ENCODE measurements at places on chromosomes 3 and 15.

DNA sequence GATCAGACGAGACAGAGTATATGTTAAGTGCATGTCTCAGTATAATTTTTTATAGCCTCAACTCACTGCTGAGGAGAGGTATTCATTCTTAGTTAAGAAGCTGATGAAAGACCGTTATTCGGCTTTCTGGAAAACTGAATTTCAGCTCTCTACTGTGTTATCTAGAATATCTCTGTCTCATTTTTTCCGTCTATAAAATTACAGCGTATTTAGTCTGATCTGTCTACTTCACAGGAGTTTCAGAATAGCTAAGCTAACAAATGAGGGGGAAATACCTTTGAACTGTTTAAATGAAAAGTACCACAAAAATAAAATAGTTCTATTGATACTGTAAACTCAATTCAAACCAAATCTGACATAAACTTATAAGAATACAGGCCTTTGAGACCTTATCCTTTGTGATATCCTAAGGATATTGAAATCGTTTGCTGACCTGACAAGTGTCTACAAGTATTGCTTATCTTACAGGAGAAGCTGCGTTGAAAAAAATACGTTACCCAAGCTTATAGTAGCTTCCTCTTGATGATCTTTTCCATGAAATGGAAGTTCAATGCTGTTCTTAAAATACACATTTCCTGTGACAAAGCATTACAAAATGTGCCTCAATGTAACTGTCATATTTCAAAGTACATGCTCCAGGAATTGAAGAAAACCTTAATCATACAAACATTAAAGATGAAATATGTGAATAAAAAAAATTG, 104.6 kb downstream of the IL1RAP start:
- DNase-seq = peak; percentile 7

- no peak for DNase-seq
These were observed 53.1 kb downstream of the SPSB4 start for GRCh38 chr3:141104151-141104821.

DNA sequence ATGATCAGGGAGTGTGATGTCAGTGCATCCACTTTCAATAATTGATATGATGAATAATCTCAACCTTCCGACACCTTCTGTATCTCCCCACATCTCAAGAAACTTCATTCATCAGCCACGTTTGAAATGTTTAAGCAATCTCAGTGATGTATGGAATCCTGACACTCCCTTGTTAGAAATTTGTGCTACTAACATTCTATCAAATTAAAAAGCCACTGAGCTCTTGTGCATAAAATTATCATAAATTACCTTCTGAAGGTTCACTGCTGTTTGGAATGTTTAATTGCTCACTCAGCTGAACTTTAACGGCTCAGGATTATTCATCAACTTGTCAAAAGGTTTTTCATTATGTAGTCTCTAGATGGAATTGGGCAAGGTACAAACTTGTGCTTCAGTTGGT, 108.4 kb upstream of the DPH6 start:
- no peak for DNase-seq

GRCh38 chr3:55863028-55863427, 375.9 kb upstream of the WNT5A start:
- DNase-seq = no peak

- no peak for DNase-seq
These were observed 9.3 kb downstream of the ZPLD1 start for GRCh38 chr3:102444101-102444500.

GRCh38 chr3:4823986-4824925, 155.0 kb upstream of the BHLHE40 start:
- DNase-seq = no peak

DNA sequence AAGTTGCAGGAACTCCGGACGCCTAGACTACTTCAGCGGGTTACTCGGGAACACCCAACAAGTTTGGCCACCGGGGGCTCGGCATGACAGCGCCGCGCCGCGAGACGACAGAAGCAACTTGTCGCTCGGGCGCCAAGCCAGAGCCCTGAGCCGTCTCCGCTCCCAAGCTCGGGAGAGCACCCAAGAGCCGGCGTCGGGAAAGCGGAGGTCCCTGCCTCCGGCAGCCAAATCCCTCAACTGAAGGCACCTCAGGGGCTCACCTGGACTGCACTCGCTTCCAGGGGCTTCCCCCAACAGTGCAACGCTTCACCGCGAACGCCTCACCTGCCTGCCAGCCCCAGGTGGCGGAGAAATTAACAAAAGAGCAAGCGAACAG, 640 bp downstream of the MB21D2 start:
- peak; percentile 30 for DNase-seq

DNA sequence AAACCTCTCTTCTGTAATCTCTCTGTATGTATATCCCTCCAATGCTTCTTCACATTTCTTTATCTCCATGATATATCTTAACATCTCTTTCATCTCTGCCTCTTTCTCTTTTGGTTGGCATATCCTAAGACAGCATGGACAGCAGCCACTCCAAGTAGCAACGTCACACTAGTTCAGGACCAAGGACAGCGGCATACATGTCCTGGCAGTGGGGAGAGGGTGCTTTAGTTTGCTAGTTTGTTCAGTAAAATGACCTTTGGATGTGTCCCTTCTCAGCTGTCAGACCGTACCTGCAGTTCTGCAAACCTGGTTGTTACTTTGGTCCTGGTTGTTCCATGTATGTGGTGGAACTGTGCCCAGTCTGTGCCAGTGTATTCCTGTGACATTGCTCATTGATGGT, 225.6 kb upstream of the ROPN1 start:
- no peak for DNase-seq

GRCh38 chr3:149510480-149510879, 36.0 kb downstream of the TM4SF4 start:
- no peak for DNase-seq

- DNase-seq = no peak
These were observed 7.7 kb downstream of the STRA6 start for GRCh38 chr15:74194572-74195559.

DNA sequence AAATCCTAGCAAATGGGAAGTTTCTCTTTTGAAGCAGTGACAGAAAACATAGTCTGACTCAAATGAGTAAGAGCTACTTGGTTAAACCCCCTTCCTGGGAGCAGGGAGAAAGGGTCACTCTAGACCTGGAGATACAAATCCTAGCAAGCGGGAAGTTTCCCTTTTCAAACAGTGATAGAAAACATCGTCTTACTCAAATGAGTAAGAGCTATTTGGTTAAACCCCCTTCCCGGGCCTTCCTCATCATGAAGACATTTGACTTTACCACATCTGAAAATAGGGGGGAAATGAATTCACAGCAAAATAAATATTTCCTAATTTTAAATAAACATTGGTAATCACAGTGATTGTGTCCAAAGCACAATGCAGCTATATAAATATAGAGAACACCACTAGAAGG, 79.2 kb downstream of the FOXB1 start:
- no peak for DNase-seq

DNA sequence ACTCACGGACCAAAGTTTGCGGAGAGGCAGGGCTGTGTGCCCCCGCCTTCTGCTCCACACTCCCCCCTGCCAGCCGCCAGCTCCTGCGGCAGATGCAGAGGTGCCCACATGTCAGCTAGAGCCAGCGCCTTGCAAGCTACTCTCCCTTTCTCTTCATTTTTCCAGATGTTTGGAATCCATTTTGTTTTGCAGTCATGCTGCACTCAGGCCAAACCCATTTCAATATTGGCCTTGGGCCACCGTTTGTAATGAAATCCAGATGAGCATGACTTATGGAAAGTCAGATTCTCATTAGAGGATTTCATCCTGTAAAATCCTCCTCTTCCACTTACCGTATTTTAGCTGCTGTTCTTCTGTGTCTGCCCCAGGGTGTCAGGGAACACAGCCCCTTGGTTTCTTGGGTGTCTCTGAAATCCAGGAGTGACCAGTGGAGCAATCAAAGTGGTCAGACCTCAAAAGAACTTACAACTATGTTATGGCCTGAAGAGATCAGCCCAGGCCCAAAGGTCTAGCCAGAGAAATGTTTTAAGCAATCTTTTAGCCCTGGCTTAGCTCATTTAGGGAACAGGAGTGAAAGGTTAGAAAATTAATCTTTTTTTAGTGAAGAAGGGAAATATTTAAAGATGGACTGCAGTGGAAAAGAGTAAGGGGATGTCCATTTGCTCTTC, 65.8 kb downstream of the AAGAB start:
- DNase-seq = no peak

GRCh38 chr3:101362406-101362805, 42.0 kb upstream of the IMPG2 start:
- DNase-seq = no peak

- no peak for DNase-seq
These were observed 21.7 kb downstream of the SLC49A4 start for GRCh38 chr3:122816587-122816986.

- no peak for DNase-seq
These were observed 44.8 kb upstream of the RAF1 start for GRCh38 chr3:12708584-12709192.

GRCh38 chr15:73686781-73687256, 2.6 kb downstream of the CD276 start:
- no peak for DNase-seq

GRCh38 chr15:31559786-31560185, 233.2 kb downstream of the KLF13 start:
- DNase-seq = no peak

GRCh38 chr3:98999675-99000074, 98.2 kb upstream of the DCBLD2 start:
- DNase-seq = no peak

- DNase-seq = no peak
These were observed 47.4 kb upstream of the WNT7A start for GRCh38 chr3:13927295-13927694.

GRCh38 chr15:71105444-71105843, 9.8 kb upstream of the THSD4 start:
- no peak for DNase-seq

- DNase-seq = peak; percentile 24
These were observed 31.6 kb upstream of the SLC35G2 start for GRCh38 chr3:136787349-136787748.

- DNase-seq = no peak
These were observed 122.5 kb downstream of the TJP1 start for GRCh38 chr15:29699791-29700190.

- DNase-seq = no peak
These were observed 5.1 kb upstream of the VPS18 start for GRCh38 chr15:40889112-40889511.

GRCh38 chr3:129010310-129010956, 9.3 kb downstream of the EFCC1 start:
- no peak for DNase-seq

- DNase-seq = no peak
These were observed 945.7 kb upstream of the CFAP20DC start for GRCh38 chr3:59995563-59995962.

DNA sequence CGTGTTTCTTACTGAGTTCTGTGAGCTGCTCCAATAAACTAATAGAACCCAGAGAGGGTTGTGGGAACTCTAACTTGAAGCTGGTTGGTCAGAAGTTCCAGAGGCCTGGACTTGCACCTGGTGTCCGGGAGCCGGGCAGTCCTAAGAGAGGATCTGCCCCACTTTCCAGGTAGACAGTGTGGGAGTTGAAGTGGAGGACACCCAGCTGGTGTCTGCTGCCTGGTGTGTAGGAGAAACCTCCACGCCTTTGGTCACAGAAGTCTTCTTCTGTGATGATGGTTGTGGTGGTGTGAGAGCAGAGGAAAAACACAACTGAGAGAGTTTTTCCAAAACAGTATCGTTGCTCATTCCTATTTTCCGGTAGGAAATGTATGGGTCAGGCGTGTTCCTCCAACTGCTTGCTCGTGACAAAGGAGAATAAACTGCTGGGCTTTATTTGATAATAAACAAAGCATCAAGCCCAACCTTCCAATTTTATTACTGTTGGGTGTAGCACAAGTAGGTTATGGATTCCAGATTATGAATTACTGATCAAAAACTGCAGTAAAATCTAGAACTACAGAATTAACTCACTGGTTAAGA, 137.0 kb downstream of the KLF13 start:
- no peak for DNase-seq

DNA sequence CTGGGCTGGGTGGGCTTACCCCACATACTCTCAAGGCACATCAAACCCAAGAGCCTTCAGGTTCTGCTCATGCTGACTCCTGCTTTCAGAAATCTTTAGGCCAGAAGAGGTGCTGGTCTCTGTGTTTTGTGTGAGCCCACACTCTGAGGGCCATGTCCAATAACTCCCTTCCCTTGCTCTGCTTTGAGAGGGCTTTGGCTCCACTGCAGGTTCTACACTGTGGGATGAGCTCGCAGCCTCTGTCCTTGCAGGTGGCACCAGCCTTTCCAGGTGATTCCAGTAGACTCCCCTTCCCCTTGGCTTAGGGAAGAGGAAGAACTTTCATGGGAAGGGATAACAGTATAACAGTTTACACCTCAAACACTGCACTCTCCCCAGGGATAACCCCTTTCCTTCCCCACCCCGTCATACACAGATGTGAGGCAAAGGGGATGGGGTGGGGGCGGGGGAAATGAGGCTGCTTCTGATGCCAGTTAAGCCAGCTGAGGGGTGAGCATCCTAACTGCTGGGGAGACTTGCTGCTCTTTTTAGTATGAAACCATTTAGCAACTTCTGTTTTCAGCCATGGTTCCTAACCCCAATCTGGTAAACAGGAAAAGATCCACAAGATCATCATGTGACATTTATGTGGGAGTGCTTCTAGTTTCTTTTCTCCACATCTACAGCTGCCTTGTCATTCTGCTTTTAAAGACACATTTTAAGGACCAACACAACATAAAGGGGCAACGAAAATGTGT, 262.4 kb downstream of the SLC9A9 start:
- no peak for DNase-seq

- no peak for DNase-seq
These were observed 54.8 kb upstream of the TNFSF10 start for GRCh38 chr3:172577987-172578570.

- no peak for DNase-seq
These were observed 47.4 kb downstream of the CMTM8 start for GRCh38 chr3:32285891-32286290.

DNA sequence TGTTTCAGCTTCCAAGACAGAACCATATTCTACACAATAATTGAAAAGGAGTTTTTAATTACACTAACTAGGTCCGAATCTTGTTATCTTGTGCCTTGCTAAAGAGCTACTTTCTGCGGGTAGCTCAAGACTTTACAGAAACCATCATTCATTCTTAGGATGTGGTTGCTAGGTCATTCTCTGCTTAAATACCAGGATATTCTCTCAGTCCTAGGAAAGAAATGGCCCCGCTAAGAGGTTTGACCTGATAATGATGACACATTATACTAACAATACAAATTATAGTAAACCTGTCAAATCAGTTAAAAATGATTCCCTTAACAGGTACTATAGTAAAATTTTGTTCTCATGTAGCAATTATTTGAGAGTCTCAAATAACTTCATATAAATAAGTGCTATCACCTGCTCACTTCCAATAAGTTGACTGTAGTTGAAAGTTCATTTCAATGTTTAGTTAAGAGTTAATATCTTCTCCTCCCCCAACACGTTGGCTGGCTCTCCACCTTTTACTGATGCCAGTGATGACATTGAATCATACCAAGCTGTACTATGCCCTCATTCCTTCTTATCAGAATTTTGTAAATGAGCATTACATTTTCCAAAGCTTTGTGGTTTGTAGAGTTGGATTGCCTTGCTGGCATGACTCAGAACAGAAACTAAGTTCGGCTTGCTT, 3.6 kb upstream of the C3orf85 start:
- DNase-seq = no peak

DNA sequence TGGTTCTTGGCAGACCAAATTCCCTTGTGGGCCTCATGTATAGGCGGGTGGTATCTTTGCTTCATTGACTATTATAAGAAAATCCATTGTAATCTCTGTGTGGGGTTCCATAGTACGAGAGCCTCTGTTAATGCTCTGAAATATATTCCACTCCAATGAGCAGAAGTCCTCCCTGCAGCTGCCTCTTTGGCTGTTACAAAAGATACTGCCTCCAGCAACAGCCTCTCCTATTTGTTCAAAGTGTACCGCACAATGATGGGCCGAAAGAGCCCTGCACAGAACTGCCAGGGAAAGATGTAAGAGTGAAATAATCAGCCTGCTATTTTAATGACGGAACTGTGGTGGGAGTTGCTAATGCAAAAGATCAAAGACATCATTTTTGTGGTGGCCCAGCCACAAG, 48.9 kb downstream of the GRK7 start:
- no peak for DNase-seq
